ENCODE measurements at places on chromosomes 13 and 19.

DNA sequence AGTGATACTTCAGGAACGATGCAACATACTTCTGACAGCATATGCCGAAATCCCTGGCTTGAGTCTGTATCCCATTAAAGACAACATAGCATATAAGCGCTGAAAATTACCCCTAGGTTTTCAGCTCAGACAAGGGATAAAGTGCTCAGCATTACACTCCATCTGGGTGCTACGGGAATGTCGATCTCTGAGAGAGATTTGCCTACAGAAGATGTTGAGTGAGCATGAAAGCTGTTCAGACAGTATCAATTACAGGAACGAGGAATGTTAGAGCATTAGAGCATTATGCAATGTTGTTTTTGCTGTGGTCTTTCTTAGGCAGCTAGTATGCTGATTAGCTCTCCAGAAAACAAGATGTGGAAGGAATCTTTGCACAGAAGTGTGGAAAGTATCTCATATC lies 484.5 kb downstream of the LIG4 start:
- DNase-seq: peak; percentile 86

DNA sequence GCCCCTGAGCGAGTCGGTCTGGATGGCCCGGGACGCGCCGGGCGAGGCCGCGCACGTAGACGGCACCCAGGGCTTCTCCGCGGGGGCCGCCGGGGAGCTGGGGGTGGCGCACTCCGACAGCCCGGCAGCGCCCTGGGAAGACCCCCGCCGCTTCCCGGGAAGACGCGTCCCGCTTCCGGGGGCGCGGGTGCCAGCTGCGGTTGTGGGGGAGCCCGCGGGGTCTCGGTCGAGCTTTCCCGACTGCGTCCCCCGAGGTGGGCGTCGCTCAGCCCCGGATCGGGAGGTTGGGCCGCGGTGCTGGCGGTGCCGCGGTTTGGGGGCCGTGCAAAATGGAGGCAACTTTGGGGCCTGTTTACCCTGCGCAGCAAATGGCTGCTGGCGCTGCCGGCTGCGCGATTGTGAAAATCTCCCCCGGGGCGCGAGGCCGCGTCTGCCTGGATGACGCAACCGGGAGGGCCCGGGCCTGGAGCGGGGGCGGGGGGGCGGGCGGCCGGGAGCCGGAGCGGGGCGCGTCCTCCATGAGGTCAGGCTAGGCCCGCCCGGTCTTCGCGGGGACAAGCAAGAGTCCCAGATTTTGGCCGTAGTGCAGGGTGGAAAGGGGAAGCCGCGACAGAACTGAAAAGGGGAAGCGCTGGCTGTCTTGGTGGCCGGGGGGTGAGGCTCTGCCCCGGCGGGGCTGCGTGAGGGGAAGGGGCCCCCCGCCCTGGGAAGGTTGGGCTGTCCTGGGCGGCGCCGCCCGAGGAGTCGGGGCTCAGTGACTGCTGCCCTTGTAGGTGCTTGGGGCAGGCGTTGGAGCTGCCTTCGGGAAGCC lies 11.3 kb downstream of the PEAK3 start:
- DNase-seq: peak; percentile 91

- no peak for DNase-seq
Observed at GRCh38 chr19:46907880-46908279, 47.1 kb downstream of the ARHGAP35 start.

GRCh38 chr13:98187155-98187964 lies 10.3 kb upstream of the RNF113B start:
- DNase-seq: no peak

- DNase-seq: no peak
Observed at GRCh38 chr13:74669149-74669548, 534.9 kb upstream of the KLF12 start.

- no peak for DNase-seq
Observed at GRCh38 chr13:43515531-43515930, 271.2 kb downstream of the ENOX1 start.

DNA sequence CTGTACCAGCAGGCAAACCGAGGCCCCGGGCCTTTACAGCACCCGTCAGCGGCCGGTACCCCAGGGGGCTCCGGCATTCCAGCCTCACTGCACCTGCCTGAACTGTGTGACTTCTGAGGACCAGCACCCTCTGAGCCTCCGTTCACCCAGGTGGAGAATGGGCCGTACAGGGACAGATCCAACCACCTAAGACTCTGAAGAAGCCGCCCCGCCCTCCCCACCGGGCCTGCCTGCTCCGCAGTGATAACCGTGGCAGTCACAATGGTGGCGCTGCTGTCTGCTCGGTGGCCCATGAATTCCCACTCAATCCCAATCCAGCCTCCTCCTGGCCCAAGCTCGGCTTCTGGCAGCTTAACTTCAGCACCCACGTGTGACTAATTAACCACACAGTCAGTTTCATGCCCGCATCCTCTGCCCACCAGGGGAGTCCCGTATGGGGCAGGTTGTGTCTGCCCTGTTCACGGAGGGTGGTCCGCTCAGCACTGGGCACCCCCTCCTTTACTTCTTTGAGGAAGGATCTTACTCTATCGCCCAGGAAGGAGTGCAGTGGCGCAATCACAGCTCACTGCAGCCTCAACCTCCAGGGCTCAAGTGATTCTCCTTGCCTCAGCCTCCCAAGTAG lies 3.4 kb downstream of the TCF3 start:
- no peak for DNase-seq

- no peak for DNase-seq
Observed at GRCh38 chr19:17841371-17841809, 6.4 kb downstream of the JAK3 start.

DNA sequence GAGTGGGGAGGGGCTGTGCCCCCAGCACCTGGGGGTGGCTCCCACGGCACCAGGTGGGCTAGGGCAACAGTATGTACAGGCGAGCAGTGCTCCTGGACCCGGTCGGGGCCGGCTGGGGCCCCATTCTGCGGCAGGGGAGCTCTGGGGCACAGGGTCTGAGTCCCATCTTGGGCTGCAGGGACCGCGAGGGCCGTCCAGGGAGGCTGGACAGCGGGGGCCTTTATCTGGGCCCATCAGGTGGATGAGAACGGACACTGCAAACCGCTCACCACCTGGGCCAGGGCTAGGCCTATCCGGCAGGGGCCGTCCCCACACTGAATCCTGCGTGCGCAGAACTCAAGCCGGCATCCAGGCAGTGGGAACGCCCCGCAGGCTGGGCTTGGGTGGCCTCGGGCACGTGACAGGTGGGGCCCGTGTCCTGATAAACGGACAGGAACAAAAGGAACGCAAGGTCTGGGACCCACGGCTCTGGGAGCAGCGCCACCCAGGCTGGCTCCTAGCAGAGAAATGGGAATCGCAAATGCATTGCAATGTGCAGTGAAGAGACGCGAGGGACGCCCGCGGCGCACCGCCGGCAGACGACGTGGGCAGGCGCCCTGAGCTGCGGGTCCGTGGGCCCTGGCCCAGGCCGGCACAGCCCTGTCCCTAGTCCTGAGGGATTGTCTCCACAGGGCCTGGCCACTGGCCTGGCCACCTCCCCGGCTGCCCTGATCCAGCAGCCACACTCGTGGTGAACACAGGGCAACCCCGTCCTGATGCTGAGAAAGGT lies 29.7 kb downstream of the BTBD2 start:
- no peak for DNase-seq

GRCh38 chr19:10289167-10289835 lies 451 bp upstream of the ICAM5 start:
- DNase-seq: peak; percentile 67

GRCh38 chr13:109790942-109791605 lies 4.7 kb upstream of the IRS2 start:
- peak; percentile 77 for DNase-seq

- DNase-seq: no peak
Observed at GRCh38 chr13:44416301-44416700, 42.7 kb downstream of the SERP2 start.

DNA sequence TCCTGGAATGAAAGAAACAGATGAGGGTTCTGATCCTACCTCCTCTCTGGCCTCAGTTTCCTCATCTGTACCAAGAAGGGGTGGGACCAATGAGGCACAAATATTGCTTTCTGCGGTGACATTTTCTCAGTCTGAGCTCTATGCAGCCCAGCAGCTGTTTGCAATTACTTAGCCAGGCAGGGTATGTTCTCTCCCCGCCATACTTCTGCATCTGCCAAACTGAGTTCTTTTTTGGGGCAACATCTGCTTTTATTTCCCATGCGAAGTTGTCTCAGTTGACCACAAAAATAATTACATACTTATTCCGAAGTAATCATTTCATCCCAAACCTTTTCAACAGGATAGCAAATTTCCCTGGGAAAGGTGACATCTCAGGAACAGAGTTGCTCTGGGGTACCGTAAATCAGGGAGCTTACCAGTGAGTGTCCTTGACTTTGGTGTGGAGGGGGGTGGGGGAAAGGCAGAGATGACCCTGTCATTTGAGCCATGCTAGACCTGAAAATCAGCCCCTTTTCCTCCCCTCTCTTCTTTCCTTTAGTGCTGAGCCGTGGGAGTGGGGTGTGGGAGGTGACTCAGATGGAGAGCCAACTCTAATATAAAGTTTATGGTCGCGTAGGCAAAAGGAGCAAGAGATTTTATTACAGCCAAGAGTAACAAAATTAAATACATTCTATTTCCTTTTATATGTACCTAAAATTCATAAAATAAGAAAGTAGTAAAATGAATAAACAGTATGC lies 165.7 kb upstream of the KL start:
- no peak for DNase-seq

GRCh38 chr19:58571575-58571947 lies 1.6 kb downstream of the MZF1 start:
- DNase-seq: no peak

- DNase-seq: no peak
Observed at GRCh38 chr13:67004511-67004910, 225.6 kb downstream of the PCDH9 start.

DNA sequence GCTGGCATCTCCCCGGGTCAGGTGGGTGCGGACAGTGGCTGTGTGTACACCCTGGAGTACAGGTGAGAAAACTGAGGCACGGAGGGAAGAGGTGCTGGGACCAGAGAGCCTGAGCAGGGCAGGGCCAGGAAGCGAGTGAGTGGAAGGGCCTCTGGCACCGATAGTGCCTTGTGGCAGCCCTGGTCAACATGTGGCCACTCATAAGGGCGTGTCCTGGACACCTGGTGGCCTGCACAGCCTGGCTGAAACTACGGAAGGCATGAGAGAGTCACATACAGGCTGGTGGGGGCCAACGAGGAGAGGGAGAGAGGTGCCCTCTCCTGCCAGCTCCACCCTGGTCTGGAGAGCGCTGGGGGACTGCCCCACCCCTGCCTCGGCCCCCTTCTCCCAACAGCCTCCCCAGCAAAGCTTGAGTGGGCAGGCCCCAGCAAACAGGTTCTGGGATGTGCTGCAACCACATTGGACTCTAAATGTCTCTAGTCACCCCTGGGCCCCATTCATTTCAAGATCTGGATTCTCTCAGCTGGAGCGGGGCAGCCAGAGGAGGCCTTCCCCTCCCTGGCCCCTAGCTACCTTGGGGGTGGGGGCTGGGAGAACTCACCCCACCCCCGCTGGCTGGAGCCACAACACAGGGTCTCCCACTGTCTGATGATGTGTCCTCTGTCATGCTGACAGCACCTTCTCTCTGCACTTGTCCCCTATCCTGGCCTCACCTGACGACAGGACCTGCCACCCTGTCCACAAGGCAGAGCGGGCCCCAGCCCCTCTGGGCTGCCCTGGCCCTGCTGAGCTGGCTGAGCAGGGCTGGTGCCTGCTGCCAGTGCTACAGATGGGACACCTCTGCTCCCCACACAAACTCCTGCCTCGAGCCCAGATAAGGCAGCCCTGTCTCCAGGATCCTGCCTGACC lies 5.8 kb downstream of the CBARP start:
- DNase-seq: no peak

DNA sequence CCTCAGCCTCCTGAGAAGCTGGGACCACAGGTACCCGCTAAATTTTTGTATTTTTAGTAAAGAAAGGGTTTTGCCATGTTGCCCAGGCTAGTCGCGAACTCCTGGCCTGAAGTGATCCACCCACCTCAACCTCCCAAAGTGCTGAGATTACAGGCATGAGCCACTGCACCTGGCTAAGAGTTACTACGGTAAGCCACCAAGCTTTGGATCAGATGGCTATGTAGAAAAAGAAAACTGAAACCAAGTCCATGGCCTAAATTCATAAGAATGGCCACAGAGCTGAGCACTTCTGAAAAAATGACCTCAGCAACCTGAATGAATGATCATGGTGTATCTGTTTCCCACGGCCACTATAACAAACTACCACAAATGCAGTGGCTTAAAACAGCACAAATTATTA lies 9.4 kb downstream of the OPA3 start:
- peak; percentile 33 for DNase-seq

GRCh38 chr19:41206456-41206855 lies 12.6 kb upstream of the AXL start:
- DNase-seq: no peak

DNA sequence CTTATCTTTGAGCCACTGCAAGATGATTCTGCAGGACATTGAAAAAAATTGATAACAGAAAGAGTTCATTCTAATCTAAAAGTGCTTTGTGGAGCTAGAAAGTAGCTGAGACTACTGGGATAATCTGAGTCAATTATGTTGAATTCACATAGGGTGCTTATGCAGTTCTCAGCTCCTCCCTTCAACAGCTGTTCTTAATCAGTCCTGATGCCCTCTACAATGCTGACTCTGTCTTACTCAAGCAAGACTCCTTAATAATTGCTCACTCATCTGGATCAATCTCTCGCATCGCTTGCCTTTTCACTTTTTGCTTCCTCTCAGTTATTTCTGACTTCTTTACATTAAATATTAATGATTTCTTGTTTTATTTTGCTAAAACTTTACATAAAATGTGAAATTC lies 182.1 kb downstream of the PCDH17 start:
- DNase-seq: no peak

DNA sequence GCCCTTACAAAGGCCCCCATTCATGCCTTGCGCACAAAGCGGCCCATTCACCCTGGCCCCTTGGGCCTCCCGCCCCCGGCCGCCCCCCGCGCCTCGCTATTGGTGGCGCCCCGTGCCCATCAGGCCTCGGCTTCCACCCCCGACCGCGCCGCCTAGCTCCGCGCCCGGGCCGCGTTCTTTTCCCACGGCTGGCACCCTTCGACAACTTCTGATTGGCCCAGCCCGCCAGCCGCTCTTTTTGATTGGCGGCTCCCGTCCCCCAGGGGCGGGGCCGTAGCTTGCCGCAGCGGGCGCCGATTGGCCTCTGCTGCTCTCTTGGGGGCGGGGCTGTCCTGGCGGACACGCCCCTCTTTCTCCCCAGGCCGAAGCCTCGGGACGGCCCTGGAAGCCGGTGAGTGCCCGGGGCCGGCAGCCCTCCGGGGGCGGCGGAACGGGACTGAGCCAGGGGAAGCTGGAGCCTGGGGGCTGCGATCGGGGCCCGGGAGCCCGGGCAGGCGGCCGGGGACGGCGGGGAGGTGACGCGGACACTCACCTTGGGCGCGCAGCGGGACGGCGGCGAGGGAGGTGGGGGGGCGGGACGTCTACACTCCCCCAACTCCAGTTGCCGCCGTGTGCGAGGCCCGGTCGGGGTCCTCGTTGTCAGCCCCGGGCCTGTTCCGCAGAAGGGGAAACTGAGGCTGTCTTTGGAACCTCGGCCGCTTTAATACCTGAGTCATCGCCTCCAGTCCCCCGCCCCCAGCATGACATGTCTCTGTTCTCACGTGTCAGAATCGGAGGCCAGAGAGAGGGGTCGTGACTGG lies at the start of gene MYH14:
TSS of gene MYH14 (plus strand) at position 342 of the 800 bp plus-strand sequence. CDS start 6,744 bp downstream, outside the sequence.
- no peak for DNase-seq

- peak; percentile 15 for DNase-seq
Observed at GRCh38 chr13:90787007-90787406, 560.5 kb upstream of the MIR17HG start.

Measured in choroid plexus epithelial cell (primary cell).